ENCODE measurements at places on chromosomes 6 and 20.
A peak's percentile ranks its signal among the peaks of the same experiment; 100 is the strongest.

- no peak for DNase-seq
Observed at GRCh38 chr6:131861381-131861780, 53.6 kb downstream of the ENPP1 start.

DNA sequence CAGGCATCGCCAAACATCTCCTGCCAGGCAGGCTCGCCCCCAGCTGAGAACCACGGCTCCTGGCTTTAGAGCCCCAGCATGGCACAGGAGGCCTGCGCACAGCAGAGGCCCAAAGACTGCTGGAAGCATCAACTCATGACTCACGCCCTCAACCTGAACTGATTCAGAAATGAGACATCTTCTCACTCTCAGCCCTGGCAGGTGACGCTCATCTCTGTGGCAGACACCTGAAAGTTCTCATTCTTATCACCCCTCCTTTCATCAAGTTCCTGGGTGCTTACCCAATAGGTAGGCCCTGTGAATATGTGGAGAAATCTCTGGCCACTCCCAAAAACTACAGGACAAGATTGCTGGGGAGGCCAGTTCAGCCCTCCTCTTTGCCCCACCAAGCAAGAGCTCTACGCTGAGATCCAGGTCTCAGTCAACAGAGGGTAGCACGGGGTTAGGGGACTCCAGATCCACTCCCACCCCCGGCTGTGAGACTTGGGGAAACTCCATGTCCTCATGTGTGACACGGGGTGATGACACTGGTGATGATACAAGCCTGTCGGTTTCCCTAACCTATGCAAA lies 11.3 kb downstream of the NFATC2 start:
- DNase-seq, result peak; percentile 63

DNA sequence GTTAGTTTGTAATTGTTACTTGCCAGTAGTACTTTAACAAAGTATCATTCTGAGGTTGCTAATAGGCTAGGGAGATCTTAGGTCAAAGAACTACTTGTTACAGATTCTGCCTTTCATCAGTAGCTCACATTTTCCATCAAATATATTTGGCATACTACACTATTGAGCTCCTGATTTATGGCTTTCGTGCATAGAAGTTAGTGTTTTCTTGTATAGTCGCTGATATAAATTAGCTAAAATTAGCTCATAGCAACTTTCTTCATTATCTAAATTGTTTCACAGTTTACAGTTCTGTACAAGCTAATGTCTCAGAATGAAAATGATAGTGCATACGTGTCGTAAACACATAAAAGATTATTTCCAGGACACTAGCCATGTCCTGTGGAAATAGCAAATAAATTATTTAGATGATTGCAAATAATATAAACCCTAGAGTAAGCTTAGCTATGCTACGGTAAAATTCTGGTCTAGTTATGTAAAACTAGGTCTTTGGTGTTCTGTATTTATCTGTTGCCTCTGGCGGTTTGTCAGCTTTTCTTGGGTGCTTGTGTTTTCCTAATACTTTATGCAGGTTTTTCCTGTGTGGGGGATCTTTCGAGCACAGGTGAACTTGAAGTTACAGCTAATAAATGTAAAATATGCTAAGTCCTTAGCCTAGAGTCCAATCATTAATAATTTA lies 15.1 kb downstream of the PDE7B start:
- DNase-seq, result no peak

GRCh38 chr6:7442467-7442866 lies 52.9 kb downstream of the RIOK1 start:
- DNase-seq, result no peak

DNA sequence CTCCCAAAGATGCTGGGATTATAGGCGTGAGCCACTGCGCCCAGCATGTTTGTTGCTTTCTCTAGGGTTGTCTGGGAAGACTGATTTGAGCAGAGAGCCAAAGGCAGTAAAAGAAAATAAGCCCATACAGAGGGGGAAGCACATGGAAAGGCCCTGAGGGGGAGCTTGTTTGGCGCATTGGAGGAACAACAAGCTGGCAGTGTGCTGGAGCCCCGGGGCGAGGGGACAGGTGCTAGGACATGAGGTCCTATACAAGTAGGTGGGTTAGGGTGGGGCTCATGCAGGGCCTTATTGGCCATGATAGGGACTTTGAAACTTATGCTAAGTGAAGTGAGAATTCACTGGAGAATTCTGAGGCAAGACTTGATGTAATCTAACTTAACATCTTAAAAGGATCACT lies 35.3 kb downstream of the CD109 start:
- no peak for DNase-seq

DNA sequence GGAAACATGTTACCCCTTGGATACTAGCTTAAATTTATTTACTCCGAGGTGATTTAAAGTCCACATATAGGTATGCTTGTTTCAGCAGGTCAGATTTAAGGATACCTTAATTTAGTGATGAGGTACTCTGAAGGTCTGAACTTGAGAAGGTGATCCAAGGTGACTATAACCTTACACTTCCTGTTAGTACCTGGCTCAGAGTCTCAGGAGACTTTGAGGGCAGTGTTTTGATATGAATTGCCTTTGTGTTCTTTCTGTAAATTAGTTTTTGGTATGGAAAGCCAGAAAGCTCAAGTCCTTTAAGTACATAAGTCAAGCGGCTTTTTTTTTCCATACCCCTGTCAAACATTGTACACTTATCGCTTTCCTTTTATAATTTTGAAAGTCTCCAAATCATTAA lies 489.0 kb downstream of the CDKAL1 start:
- DNase-seq, result no peak

DNA sequence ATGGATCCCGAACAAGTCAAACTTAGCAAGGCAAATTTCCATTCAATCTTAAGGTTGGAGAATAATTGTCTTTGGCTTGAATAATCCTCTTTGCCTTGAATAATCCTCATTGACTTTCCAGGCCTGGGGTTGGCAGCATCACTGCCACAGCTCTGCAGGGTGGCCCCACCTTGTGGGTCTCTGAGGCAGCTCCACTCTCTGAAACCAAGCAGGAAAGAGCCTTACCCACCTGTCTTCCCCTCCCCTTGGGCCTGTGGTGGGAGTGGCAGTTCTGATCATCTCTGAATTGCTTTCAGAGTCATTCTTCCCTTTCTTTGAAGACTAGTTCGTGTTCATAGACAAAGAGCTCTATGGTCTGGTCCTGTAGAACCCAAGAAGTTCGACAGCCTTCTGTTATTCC lies 47.5 kb downstream of the KCNQ5 start:
- no peak for DNase-seq

- DNase-seq, result no peak
Observed at GRCh38 chr6:70424291-70424690, 11.0 kb downstream of the FAM135A start.
